ENCODE measurements at places on chromosomes 3 and 15.

- DNase-seq = no peak
These were observed 186.8 kb downstream of the IL5RA start for GRCh38 chr3:2923390-2923789.

- DNase-seq = no peak
These were observed 107.3 kb upstream of the PRR20G start for GRCh38 chr3:127394984-127395662.

GRCh38 chr3:35739964-35740527 lies 100.7 kb downstream of the ARPP21 start:
- no peak for DNase-seq

- no peak for DNase-seq
These were observed 26.5 kb upstream of the RYK start for GRCh38 chr3:134277066-134277660.

GRCh38 chr15:64807751-64808222 lies 17.7 kb downstream of the PIF1 start:
- no peak for DNase-seq

GRCh38 chr15:73781038-73781925 lies 28.1 kb upstream of the INSYN1 start:
- DNase-seq = peak; percentile 34

DNA sequence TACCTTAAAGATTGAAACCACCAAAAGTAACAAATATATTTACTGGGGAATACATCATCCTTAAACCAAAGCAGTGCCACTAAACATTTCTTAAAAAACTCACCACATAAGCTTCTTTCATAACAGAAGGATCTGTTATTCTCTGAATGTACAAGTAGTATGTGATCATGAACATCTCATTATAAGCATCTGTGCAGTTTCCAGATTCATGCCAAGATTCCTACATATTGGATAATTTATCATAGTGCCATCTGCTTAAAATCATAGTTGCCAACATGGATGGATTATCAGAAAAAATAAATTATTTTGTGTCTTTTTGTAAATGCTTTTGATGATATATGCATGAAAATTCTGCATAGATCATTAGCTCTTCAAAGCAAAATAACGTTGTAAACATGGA lies 21.8 kb upstream of the BCHE start:
- DNase-seq = no peak

- no peak for DNase-seq
These were observed 114.0 kb downstream of the RFTN1 start for GRCh38 chr3:16399473-16399872.

DNA sequence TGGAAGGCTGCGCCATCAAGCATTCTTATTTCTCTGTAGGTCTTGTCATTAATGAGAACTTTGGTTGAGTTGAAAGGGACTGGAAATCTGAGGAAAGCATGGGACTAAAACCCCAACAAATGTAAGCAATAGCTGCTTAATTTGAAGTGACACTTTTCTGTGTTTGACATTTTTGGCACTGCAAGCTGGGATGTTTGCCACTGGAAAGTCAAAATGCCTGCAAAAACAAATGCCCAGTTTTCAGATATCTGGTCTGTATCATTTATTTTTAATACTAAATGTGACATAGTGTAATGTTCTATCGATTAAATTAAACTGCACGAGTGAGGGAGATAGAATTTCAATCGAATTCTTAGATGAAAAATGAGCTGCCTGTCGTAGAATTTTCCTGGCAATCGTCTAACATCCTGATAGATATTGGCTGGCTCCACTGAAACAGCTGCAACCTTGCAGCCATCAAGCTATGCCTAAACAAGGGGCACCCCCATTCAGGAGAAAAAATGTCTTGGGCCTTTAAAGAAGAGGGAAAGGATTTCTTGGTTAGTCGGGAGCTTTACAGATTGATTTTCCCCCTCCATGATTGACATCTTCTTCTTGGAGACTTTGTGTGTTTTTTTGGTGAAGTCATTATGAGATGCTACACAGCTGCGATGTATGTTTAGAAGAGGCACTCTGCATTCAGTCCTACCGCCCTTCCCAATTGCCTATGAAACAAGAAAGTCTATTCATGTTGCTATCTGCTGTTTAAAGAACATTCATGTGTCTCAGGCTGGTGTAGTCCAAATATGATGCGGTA lies 316.7 kb upstream of the TBL1XR1 start:
- no peak for DNase-seq

DNA sequence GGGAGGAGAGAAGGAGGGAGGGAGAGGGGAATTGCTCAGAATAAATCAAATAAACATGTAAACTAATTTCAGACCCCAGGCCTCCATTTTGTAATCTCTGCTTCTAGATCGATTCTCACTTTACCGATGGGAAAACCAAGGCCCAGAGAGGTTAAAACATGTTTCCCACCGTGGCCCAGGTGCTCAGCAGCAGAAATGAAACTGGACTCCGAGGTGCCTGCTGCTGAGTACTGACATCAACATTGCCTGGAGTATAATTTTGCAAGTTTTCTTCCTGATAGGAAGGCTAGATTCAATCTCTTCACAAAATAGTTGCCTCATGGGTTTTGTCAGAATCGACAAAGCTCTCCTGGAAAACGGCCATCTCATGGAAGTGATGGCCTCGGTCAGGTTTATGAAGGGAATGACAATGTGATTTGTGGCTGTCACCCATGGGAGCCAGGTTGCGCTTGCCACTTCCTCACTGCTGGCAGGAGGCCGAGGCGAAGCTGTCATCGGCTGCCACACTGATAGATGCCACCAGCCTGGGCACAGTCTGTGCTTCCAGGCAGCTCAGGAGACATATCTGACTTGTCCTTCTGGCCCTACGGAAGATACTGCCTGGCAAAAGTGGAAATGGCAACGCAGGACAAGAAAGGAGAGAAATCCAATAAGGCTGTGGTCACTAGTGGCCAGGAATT lies 133.1 kb upstream of the LRRN1 start:
- DNase-seq = no peak

- no peak for DNase-seq
These were observed 5.3 kb upstream of the CRABP1 start for GRCh38 chr15:78334845-78335244.

DNA sequence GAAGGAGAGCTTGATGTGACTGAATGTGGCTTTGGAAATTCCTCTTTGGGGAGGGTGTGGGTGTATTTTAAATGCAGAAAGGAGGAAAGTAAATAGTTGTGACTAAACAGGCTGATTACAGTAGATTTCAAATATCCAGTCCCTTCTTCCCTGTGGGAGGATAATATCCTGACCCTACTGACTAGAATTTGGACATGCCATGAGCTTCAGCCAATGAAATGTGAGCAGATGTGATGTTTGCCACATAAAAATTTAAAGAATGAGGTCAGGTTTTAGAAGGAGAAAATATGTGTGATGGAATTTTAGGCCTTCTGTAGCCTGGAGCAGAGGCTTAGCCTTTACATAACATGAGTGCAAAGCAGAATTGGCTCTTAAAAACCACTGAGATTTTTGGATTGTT lies 1218.9 kb downstream of the ROBO2 start:
- no peak for DNase-seq

DNA sequence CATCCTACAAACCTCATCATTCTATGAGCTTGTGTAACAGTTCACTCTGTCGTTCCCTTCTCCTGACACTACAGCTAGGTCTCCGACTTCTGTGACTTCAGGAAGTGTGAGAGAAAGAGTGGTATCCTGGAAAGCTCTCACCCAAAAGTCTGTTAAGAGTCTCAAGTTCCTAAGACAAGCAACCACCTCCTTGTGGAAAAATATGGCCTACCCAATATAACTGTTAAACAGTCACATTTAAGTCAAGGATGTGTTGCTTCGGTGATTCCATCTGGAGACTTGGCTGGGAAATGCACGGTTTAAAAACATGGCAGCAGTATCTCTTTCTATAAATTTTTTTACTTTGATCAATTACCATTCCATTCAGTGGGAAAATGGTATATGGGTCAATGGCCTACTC lies 13.8 kb downstream of the FEZF2 start:
- DNase-seq = no peak

DNA sequence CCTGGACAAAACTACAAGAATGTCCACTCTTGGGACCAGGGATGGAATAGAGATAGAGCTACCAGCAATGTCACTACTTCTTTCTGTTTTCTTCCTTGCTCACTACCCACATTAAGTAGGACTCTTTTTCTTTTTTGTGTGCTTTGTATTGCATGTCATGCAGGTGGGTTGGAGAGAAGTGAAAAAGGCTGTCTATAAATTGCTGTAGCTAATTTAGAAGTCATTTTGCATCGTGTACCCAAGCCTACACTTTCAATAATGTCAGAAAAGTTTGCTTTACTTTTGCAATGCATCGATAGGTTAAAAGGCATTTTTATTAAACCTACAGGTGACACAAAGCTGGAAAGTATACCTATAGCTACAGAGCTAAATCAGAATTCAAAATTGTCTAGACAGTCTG lies 58.9 kb downstream of the GTF2E1 start:
- no peak for DNase-seq

DNA sequence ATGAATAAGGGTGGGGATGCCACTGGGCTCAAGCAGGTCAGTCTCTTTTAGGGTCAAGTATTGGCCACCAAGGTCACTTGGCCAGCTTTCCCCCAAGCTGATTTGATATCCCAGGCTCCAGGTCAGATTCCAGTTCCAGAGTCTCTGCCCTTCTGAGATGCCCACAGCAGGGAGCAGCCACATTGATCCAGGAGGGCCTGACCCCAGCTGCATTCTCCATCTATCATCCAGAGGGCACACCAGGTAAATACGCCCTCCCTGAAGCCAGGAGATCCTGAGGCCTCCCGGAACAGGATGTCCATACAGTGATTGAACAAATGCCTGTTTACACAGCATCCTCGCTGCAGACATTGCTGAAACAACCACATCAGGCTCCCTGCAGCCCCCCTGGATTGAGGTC lies 264.6 kb upstream of the TLE3 start:
- DNase-seq = no peak

DNA sequence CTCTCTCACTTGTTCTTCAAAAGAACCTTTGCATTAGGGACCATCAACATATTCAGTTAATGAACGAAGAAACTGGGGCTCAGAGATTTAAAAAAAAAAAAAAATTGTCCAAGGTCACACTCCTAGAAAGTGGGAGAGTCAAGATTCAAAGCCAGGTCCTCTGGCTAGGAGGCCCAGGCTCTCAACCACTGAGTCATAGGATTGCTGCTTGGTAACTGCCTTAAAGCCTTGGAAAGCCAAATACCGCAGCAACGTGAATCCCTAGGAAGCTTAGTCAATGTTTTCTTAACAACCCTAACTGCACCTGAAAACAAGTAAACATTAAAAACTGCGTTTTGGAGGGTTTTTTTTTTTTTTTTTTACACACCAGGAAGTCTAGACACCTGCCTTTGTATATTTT lies 156.8 kb downstream of the WNT5A start:
- DNase-seq = no peak

- peak; percentile 57 for DNase-seq
These were observed 46.0 kb downstream of the ALDH1L1 start for GRCh38 chr3:126134219-126134975.

DNA sequence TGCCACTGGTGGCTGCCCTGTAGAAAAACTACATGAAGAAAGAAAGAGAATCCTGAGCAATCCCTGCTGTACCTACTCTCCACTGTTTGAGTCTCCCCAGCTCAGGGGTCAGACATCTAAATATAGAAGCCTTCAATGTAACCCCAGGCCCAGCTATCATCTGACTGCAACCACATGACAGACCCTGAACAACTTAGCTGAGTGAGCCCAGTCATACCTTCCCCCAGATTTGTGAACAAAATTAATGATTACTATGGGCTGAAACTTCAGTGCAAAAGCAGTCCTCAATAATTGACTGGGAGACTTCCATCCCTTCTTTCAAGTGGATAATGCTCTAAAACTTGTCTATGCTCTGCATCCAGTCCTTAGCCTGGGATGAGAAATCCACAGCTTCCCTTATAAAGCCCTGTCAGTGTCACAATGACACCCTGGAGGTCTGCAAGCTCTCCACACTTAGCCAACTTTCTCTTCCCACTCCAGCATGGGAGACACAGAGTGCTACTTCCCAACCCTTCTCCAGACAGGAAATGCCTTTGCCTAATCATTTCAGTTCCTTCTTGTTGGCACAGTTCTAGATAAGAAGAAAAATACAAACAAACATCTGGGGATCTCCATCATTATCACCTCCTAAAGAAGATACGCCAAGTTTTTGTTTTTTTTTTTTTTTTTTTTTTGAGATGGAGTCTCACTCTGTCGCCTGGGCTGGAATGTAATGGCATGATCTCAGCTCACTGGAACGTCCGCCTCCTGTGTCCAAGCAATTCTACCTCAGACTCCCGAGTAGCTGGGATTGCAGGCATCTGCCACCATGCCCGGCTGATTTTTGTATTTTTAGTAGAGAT lies 198.5 kb upstream of the GADL1 start:
- no peak for DNase-seq

- DNase-seq = no peak
These were observed 234.2 kb upstream of the ST8SIA2 start for GRCh38 chr15:92159481-92159880.

GRCh38 chr15:96338074-96338765 lies 7.7 kb downstream of the NR2F2 start:
- no peak for DNase-seq

- DNase-seq = no peak
These were observed 51.8 kb downstream of the SERP1 start for GRCh38 chr3:150494411-150494977.

GRCh38 chr3:105773291-105773690 lies 95.5 kb downstream of the CBLB start:
- peak; percentile 39 for DNase-seq

DNA sequence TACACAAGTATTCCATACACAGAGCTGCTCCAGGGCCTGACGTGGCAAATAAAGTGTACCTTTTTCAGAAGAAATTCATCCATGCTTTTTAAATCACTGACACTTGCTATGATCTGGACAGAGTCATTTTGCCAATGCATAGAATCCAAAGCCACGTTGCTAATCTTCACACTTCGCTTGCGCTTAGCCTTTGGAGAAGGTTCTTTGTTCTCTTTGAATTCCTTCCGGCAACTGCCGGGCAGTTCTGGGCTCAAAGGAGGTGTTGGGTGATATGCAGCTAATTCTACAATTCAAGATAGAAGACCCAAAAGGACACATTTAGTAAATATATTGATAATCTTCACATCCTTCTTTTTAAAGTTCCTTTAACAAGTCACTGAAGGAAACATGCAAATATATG lies 69.9 kb downstream of the NR2E3 start:
- DNase-seq = no peak

- peak; percentile 20 for DNase-seq
These were observed 39.8 kb downstream of the CCDC33 start for GRCh38 chr15:74275957-74276356.

GRCh38 chr15:76196269-76197231 lies 114.7 kb downstream of the ETFA start:
- no peak for DNase-seq

DNA sequence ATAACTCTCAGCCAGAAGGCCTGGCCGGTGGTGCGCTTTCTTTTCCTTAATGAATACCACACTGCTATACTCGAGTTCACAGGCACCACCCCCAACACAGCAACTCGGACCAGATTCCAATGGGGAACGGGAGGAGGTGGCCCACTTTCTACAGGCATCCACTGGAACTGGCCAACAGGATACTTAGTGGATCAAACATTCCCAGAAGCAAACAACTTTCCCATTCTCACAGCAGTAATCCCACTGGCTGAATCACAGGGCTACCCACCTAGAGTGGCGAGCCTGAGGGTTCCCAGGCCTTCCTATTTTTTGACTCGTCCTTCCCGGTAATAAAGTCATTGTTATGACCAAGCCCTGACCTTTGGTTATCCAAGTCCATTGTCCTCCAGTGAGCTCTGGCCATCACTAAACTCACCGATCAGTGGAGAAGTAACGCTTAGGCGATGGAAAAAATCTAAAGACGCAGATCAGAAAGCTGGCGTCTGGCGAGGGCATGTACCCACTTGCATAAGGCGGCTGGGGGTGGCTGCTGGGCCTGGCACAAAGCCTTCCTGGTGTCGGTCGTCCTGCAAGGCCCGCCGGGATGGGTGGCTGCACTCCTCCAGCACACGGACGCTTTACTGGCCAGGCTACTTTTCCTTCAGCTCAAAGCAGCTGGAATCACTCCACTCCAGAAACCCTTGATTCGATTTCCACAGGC lies 1.2 kb downstream of the EOGT start:
- no peak for DNase-seq

All from activated CD4-positive, alpha-beta T cell treated with anti-CD3 and anti-CD28 coated beads, Interleukin-2, Interleukin-6, amounts not matched to agents 100 ng/mL and 50 ng/mL, durations not matched to agents 16 hours and 8 hours (primary cell).